ENCODE measurements at places on chromosomes 11 and 22. TPM values are rescaled to one million over a fixed set of nuclear protein-coding genes. Genes with fewer than 3 reads are reported as not detected.

Gene SCN3B
- total RNA-seq, result not detected

Gene DKK3
- 0.29 TPM for total RNA-seq

Gene CCDC73
- not detected for total RNA-seq

DNA sequence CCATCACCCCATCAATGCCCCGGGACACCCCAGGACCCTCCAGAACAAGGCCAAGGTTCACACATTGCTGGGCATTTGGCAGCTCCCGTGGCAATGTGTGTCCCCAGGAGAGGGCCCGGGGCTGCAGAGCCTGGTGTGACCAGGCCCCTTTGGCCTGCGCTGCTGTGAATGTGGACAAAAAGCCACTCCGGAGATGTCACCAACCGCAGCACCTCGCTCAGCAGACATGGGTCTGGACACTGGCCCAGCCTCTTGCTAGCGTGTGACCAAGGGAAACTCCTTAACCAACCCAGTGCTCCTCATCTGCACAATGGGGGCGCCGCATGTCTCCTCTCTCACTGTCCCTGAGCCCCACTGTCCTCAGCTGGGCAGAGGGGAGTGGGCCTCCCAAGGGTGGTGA, 8.0 kb upstream of the CHADL start:
- no peak for DNase-seq

- no peak for DNase-seq
Observed at GRCh38 chr11:12219757-12220156, 109.4 kb downstream of the MICAL2 start.

DNA sequence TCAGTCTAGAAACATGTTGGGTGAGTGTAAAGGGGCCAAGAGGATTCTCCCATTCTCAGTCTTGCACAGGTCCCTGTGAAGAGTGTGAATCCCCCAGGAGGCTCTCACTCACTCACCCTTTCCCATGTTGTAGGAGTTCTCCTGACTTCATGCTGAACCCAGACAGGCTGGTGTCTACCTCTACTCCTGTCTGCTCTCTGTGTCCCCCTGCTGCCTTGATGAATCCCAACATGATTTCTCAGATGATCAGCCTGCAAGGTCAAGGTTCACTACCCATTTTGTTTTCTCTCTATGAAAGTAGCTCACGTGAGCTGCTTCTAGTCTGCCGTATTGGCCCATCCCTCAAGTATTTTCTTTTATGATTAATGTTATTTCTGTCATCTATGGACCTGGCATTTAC, 500.6 kb downstream of the ETS1 start:
- no peak for DNase-seq

GRCh38 chr11:69707176-69707575, 3.4 kb upstream of the FGF19 start:
- DNase-seq, result no peak

Data from activated CD8-positive, alpha-beta T cell treated with anti-CD3 and anti-CD28 coated beads, Interleukin-2, amount 10 ng/mL, durations not matched to agents 7 days and 5 days (primary cell).